Trophoblast cell (in vitro differentiated cells and primary cell): ENCODE measurements at places on chromosomes 7 and 10.

DNA sequence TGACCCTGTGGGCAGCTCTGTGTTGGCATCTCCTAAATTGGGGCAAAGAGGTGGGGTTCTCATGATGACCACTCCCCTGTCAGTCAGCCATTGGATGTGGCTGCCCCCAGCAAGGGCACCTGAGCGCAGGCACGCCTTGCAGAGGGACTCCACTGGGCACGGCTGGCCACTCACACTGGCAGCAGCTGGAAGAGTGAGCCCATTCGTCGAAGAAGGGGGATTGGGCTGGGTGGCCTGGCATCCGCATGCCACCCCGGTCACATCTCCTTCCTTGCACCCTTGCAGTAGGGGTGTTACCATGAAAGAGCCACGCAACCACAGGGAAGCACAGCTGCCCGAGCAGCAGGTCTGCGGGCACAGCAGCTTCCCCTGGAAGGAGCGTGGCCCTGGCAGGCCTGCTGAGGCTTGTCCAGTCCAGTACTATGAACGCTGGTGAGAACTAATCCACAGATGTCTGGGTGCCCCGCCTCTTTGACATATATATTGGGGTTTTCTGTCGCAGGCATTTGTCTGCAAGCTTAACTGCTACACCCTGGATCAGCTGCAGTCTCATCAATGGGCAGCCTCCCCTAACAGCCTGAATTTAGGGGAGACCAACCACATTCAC is 25.7 kb upstream of the GRB10 start:
- no peak for DNase-seq

GRCh38 chr10:73501651-73502050 is 5.8 kb upstream of the PPP3CB start:
- DNase-seq, result no peak

- no peak for DNase-seq
Observed at GRCh38 chr7:155289949-155290501, 7.7 kb upstream of the INSIG1 start.

DNA sequence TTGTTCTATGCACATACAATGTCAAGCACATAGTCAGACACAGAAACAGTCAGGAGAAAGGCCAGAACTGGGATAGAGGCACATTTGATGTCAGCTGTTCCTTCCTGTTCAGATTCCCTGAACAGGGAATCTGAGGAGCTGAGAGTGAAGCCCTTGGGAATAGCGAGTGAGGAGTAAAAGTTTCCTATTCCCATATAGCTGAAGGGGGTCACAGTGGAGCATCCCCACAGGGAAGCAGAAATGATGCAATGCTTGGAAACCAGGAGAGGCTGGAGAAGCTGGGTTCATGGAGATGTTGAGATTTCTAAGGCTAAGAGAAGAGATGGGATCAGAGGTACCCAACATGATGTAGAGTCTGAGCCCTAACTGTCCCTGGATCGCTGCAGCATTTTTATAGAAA is 11.3 kb upstream of the PRXL2A start:
- no peak for DNase-seq

- DNase-seq, result no peak
Observed at GRCh38 chr10:94571528-94571927, 25.9 kb downstream of the HELLS start.

GRCh38 chr7:116161728-116162127 is 48.6 kb upstream of the TES start:
- DNase-seq, result no peak
